Hematopoietic multipotent progenitor cell treated with erythropoietin and hydrocortisone succinate and interleukin-3 and kit ligand, for 15 days (in vitro differentiated cells): ENCODE measurements at places on chromosomes 6 and 20.

DNA sequence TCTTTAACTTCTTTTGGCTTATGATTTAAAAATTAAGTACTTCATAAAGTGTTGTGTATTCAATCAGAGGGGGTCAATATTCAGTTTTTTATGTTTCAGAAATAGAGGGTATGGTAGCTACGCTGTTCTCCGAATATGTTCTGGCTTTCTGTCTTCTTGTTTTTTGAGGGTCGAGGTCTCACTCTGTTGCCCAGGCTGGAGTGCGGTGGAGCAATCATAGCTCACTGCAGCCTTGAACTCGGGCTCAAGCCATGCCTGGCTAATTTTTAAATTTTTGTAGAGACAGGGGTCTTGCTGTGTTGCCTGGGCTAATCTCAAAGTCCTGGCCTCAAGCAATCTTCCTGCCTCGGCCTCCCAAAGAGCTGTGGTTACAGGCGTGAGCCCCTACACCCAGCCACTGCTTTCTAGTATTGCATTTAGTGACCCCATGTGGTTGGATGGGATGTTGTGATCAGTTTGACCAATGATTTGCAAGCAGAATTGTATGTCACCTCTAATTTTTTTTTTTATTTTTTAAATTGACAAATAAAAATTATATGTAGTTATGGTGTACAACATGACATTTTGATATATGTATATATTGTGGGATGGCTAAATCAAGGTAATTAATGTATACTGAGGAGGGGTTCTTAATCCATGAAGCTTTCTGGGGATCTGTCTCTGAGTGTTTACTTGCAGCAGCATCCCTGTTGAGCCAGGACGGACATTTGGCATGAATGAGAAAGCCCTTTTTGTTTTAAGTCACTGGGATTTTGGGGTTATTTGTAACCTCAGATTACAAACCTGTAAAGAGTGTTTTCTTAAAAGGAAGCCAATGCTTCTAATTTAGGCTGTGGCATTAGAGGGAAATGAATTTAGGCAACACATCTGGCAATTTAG is 38.5 kb upstream of the DEK start:
- no peak for DNase-seq

DNA sequence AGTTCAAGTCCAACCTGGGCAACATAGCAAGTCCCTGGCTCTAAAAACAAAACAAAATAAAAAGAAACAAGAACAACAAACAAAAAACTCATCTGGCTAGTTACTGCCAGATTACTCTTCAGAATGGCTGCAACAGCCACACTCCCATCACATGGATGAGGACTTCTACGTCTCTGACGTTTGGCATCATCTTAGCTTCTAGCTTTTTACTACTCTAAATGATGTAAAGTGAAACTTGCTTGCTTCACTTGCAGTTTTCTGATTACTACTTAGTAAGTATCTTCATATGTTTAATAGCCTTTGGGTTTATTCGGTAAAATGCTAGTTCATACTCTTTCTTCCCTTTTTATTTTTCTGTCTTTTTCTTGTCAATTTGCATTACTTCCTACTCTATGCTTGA is 161.1 kb upstream of the CARMIL1 start:
- DNase-seq, result no peak

- no peak for DNase-seq
Observed at GRCh38 chr6:127641905-127642304, 64.9 kb downstream of the C6orf58 start.

GRCh38 chr6:113909224-113909856 is 52.2 kb downstream of the MARCKS start:
- DNase-seq, result peak; percentile 62

GRCh38 chr6:22149501-22150367 is 147.1 kb downstream of the PRL start:
- DNase-seq, result no peak

- no peak for DNase-seq
Observed at GRCh38 chr6:154343473-154344308, 12.9 kb downstream of the IPCEF1 start.

- DNase-seq, result no peak
Observed at GRCh38 chr6:43257367-43258145, 14.3 kb downstream of the TTBK1 start.

DNA sequence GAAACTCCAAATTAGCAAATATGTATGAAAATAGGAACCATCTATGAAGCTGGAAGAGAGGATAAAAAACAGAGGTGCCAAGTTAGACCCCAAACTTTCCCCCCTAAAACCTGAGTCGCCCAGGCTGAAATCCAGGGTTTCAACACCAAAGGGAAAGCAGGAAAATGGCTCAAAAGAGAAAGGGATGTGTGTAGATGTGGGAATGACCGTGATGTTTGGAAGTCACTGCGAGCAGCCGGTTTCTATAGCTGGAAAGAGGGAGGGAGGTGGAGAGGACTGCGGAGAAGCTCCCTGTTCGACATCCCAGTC is 4.5 kb downstream of the RING1 start:
- no peak for DNase-seq

GRCh38 chr6:38503960-38504682 is 135.6 kb downstream of the BTBD9 start:
- no peak for DNase-seq

DNA sequence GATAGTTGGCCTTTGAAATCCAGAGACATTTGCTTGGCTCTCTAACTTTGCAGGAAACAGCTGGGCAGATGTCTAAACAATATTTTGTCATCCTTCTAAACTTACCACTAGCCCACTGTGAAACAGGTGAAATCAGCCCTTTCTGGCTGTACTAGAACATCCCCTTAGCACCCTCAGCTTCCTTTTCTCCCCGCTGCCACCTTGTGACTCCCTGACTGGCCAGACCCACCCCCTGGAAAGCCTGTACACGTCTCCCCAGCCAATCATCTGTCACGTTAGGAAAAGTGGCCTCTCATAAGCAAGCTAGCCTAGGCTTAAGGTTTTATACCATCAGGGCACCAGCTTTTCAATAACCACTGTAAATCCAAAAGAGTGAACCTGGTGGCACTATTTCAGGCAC is 88.6 kb upstream of the E2F3 start:
- DNase-seq, result no peak

DNA sequence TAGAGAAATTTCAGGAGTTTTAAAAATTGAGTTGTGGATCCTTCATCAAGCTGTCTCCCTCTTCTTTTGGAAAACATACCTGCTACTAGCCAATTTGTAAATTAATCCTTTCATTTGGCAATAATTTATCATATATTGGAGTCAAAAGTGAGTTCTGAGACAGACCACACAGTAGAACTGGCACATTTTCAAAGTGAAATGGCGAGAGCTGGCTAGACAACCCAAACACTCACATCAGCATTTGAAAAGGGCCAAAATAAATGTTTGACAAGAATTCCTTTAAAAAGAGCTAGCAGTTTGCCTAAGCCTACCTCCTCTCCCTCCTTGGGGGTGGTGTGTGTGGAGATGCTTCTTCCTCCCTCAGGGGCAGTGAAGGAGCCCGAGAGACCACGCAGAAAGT is 47.9 kb upstream of the KCNK16 start:
- DNase-seq, result no peak

DNA sequence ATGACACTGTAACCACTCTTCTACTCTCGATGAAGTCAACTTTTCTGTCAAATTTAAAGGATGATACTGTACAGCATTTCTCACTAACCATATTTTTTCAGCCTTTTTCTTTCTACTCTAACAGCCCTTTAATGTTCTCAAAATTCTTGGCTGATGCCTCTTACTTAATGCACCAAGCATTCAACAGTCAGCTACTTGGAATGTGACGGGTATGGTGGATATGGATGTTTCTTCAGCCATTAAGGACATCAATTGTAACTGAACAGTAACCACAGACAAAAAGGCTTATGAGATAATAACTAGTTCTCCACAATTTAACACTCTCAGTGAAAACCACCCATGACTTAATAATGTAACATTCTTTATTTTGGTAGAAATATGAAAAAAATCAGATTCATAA is 467.2 kb upstream of the ZNF337 start:
- DNase-seq, result no peak

DNA sequence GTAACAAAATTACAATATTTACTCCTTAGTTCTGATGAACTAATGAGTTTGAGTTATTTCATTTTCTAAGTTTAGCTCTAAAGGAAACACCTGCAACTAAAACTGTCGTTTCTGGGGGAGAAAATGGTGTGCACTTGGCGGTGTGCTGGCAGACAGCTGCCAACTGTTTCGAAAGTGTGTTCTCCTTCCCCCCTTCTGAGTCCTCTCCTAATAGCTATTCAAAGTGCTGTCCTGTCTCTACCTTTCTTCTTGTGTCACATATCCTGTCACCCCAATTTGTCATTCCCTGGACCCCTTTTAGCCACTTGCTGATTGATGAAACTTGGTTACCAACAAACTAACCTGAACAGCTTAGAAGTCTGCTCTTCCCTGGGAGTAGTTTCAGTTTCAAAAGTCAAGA is 4.9 kb upstream of the UBE2J1 start:
- peak; percentile 28 for DNase-seq

DNA sequence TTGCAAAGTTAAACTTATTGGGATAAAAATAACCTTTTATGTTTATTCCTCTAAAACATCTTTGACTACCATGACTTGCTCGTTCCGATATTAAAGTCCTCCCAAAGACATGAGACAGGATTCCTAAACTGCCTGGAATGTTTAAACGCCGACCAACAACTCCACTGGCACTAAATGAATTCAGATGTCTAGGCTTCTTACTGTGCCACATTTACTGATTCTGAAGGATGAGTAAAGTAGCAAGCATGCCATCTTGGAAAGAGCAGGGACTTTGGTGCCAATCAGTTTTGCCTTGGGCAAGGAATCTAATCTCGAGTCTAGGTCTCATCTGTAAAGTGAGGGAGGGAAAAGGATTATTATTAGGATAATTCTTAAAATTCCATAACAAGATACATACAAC is 25.3 kb downstream of the MBOAT1 start:
- no peak for DNase-seq

DNA sequence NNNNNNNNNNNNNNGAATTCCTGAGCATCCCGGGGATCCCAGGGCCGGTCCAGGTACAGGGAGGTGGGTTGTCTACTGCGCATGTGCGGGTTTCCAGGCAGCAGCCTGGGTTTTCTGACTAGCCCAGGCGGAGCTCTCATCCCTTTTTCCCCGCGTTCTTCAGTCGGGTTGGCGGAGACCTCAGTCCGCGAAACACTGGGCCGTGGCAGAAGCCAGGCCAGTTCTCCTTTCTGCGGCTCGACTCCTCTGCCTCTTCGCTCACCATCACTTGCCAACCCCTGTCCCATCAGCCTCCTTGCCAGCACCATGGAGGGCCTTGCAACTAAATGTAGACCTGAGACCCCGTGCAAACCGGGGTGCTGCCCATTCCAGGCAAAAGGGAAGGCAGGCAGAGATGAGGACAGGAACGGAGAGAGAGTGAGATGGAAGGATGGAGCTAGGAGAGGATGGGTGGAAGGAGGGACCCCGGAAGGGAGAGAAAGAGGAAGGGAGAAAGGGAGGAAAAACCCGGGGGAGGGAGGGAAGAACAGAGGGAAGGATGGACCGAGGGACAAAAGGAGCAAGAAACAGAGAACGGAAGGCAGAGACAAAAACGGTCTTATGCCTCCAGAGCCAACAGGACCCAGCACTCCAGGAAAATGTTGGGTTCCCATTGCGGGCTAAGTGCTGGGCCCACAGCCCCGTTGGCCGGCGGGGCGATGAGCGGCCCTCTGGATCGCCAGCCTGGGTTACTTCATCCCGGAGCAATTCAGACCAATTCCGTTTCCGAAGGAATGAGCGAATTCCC is 445.4 kb upstream of the DEFB115 start:
- no peak for DNase-seq

- no peak for DNase-seq
Observed at GRCh38 chr20:48758206-48758820, 69.5 kb downstream of the PREX1 start.

- DNase-seq, result no peak
Observed at GRCh38 chr20:16488616-16489015, 84.6 kb downstream of the KIF16B start.

GRCh38 chr20:10639077-10639736 is 34.6 kb downstream of the JAG1 start:
- DNase-seq, result no peak

- no peak for DNase-seq
Observed at GRCh38 chr6:21612067-21612745, 18.7 kb downstream of the SOX4 start.

DNA sequence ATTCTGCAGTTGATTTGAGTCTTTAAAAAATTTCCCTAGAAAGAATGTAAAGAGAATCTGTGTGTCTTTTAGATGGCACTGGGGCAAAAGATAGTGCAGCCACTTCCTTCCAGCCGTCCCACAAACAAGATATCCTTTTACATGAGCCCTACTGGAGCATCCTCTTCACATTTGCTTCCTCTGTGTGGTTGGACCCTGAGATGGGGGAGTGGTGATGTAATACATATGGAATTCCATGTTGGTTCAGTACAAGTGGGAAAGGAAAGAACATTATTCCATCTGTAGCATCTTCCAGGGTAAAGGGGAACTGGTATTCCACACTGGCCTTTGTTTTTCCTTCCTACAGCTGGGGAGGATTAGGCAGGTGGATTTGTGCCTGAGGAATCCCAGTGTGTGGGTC is 78.9 kb upstream of the ISM1 start:
- DNase-seq, result no peak

DNA sequence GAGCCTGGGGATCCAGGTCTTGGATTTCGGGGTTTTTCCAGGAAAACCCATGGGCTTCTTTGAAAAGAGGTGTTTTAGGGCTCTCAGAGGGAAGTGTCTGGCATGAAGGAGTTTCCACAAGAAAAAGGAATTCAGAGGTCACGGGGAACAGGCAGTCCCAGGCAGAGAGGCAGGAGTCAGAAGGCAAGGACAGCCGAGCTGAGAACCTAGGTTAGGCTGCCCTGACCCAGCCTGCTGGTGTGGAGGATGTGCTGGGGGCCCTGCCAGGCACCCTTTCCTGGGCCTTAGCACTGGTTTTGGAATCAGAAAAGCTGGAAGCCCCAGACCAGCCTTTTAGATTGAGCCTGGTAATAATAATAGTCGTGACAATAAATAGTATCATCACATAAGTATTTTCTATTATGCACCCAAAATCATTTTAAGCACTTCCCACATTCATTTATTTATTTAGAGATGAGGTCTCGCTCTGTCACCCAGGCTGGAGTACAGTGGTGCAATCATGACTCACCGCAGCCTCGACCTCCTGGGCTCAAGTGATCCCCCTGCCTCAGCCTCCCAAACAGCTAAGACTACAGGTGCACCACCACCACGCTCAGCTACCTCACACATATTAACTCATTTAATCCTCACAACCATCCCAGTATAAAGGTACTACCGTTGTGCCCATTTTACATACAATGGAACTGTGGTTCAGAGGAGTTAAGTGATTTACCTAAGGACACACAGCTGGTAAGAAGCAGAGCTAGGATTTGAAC is 19.9 kb downstream of the TGM2 start:
- DNase-seq, result no peak

- DNase-seq, result no peak
Observed at GRCh38 chr6:161745594-161746141, 471.8 kb upstream of the AGPAT4 start.

DNA sequence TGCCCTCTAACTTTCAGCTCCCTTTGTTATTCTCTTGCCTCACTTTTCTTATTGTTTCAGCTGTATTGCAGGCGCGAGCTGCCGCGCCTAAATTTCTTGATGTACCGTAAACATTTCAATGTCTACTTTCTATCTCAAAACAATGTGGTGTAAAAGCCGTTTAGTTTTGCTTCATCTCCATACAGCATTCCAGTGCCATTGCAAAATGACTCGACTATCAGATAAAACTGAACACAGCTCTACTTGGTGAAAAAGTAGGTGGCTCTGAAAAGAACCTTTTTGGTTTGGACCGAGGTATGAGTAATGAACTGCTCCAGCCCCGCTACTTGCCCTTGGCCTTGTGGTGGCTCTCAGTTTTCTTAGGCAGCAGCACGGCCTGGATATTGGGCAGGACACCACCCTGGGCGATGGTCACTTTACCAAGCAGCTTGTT is 74.6 kb downstream of the OR2B2 start:
- DNase-seq, result peak; percentile 67
